ENCODE measurements at places on chromosomes 11 and 22. TPM values are rescaled to one million over a fixed set of nuclear protein-coding genes. Genes with fewer than 3 reads are reported as not detected.

Gene A4GALT
- total RNA-seq, result 6.8 TPM

Gene E2F8
- 2.2 TPM for total RNA-seq

Gene ANO9
- total RNA-seq, result 164 TPM

Gene SOX6
- total RNA-seq, result 144 TPM

Gene SMDT1
- total RNA-seq, result 9.9 TPM

Gene TTC38
- total RNA-seq, result 606 TPM

Gene CABP4
- total RNA-seq, result 0.85 TPM

Gene CSNK2A3
- not detected for total RNA-seq

Data from Peyer's patch (tissue), 4 donors.